ENCODE measurements at places on chromosomes 12 and 14. TPM values are rescaled to one million over a fixed set of nuclear protein-coding genes. Genes with fewer than 3 reads are reported as not detected.

Gene LGMN
- total RNA-seq: 122 TPM

Gene MIP
- not detected for total RNA-seq

Gene ALG10
- total RNA-seq: 3.7 TPM

Gene CLEC4C
- total RNA-seq: not detected

Gene MYO1A
- total RNA-seq: not detected

Gene LRRIQ1
- 0.08 TPM for total RNA-seq

Gene C12orf56
- total RNA-seq: not detected

Gene CLEC9A
- not detected for total RNA-seq

Gene COL2A1
- total RNA-seq: not detected

Gene AGAP2
- 7.8 TPM for total RNA-seq

Gene YBX3
- total RNA-seq: 594 TPM

Gene IFT81
- total RNA-seq: 8.1 TPM

Gene GCN1
- 35.7 TPM for total RNA-seq

Gene P2RX7
- total RNA-seq: 2.0 TPM

Gene BAZ1A
- 5.6 TPM for total RNA-seq

Gene TCL1B
- not detected for total RNA-seq

Gene PRB2
- total RNA-seq: not detected

Gene PSMD9
- 35.4 TPM for total RNA-seq

Gene LRRC43
- 0.70 TPM for total RNA-seq

Gene GALNT8
- 2.7 TPM for total RNA-seq

Gene DTX1
- 3.7 TPM for total RNA-seq

Gene FGF6
- not detected for total RNA-seq

Gene AKAP5
- total RNA-seq: 0.16 TPM

Gene SELPLG
- 4.9 TPM for total RNA-seq

Gene RDH16
- not detected for total RNA-seq

Gene FGF23
- total RNA-seq: not detected

Gene PPP1R1A
- 239 TPM for total RNA-seq

Gene BATF
- total RNA-seq: 0.84 TPM

Gene PLEKHD1
- 0.32 TPM for total RNA-seq

Gene NAV3
- total RNA-seq: 2.6 TPM

Gene GLT8D2
- 8.8 TPM for total RNA-seq

Gene TAS2R31
- total RNA-seq: 0.41 TPM

Gene ARPC3
- total RNA-seq: 94.4 TPM

Gene COCH
- total RNA-seq: 0.43 TPM

Gene FBRSL1
- total RNA-seq: 51.9 TPM

Gene MEG3
- 34.8 TPM for total RNA-seq

Gene EIF2S3B
- 0.62 TPM for total RNA-seq

Gene ARHGEF25
- total RNA-seq: 13.0 TPM

Gene RNASE3
- not detected for total RNA-seq

Gene SLC17A8
- not detected for total RNA-seq

Measured in Right ventricle myocardium inferior (tissue), 1 donor.